ENCODE measurements at places on chromosomes 1 and 21. TPM values are rescaled to one million over a fixed set of nuclear protein-coding genes. Genes with fewer than 3 reads are reported as not detected.
A peak's percentile ranks its signal among the peaks of the same experiment; 100 is the strongest.

GRCh38 chr1:110138956-110139355 lies 11.3 kb upstream of the SLC6A17 start:
- no peak for DNase-seq

DNA sequence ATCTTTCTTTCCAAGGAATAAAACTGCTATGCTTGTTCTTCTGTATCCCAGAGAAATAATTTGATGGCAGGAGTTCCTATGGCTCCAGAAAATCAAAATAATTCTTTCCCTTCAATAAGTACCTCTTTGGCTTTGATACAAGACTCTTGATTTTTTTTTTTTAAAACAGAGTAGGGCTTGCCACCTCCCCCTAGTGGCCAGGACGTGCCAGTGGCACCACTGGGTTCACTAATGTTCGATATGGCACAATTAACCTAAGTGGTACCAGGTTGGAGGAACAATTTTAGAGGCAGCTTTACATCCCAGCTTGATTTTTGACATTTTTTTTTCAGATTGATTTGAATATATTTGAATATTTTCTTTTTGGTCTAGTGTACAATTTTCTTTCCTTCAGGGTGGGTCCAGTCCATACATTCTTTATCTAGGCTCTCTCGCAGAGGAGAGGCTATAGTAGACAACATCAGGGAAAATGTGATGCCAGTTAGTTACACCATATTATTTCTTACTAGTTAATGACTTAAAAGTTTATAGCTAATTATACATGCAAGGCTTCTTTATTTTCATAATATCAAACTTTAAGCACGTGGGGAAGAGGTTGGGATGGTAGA lies 330.9 kb downstream of the S1PR1 start:
- peak; percentile 16 for DNase-seq

- DNase-seq: no peak
Measured at GRCh38 chr1:42979036-42979430, 20.4 kb upstream of the SLC2A1 start.

DNA sequence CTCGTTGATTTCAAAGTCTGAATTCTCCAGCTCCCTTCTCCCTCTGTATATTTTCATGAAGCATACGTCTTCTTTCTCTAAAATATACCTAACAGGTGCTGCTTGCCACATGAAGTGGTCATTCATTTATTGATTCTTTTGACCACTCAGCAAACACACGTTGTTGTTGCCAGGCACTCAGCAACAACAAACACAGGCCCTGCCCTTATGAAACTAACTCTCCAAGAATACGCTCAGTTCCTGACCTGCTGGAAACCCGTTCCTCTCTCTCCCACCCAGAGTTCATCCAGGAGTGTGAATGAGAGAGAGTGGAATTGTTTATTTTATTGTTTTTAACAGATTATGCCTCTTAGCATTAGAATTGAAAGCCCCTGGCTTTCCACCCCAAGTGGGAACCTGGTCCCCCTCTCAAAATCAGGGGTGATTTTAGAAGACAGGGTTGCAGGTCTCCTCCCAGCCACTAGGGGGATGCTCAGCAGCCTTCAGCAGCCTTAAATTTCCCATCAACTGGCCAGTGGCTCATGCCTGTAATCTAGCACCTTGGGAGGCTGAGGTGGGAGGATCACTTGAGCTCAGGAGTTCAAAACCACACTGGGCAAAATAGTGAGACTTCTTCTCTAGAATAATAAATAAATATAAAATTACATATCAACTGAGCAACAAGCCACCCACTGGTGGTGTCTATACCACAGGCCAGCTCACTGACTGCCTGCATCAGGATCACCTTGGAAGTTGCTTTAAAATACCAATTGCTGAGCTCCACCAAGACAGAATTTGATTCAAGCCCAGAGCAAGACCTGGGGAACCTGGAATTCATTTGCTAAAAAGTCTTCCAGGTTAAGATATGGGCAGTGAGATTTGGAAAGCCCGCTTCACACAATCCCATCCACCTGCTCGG lies 181.0 kb upstream of the KLHDC7A start:
- no peak for DNase-seq

DNA sequence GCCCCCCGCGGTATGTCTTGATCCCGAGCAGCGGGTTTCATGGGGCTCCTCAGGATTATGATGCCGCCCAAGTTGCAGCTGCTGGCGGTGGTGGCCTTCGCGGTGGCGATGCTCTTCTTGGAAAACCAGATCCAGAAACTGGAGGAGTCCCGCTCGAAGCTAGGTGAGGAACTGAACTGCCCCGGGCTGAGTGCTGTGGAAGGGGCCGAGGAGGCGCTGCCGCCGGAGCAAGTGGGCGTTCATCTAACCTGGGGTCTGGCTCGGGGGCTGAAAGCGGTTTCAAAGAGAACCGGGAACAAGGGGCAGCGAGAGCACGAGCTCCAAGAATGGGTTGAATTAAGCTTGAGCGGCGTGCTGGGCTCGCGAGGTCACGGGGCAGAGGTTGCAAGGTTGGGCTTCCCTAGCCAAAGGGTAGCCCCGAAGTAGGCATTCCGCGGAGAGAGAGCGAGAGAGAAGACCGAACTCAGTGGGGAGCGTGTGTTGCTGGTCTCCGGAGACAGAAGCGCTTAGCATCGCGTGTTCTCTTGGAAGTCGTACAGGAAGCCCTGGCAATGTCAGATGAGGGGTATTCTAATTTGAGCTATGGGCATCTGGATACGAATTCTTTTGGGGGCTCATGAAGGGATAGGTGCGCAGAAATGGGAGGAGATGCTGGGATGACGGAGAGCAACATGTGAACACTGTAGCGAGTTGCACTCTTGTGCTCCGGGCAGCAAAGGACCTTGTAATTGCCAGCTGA lies 732 bp downstream of the HS2ST1 start:
- DNase-seq: peak; percentile 60

The OPRD1 gene
- not detected for total RNA-seq

The HENMT1 gene
- total RNA-seq: 4.5 TPM

The BEND5 gene
- total RNA-seq: 6.4 TPM

Data from heart left ventricle (tissue), 16 donors.